ENCODE measurements at places on chromosomes 16 and 17.

- no peak for DNase-seq
Observed at GRCh38 chr17:63113167-63113566, 147.1 kb downstream of the TANC2 start.

DNA sequence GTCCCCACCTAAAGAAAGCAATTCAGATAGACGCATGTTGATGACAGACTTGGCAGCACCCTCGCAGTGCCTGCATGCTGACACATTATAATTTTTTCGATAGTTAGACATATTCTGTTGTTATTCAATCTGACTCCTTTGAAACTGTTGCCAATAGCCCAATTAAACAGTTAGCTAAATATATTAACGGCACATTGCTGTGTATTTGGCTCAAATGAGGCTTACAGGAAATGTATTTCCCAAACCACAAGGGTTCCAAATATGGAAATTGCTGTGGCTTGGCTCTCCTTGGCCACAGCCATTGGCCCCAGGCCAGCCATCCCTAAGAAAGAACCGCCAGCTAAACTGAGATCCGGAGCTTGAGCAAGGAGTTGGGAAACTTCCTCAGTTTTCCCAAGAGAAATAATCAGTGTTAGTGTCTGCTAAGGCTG is 31.1 kb downstream of the C16orf82 start:
- no peak for DNase-seq

GRCh38 chr17:57652811-57653210 is 92.3 kb downstream of the CCDC182 start:
- no peak for DNase-seq

GRCh38 chr16:65285128-65286048 is 163.5 kb upstream of the CDH11 start:
- DNase-seq, result no peak

DNA sequence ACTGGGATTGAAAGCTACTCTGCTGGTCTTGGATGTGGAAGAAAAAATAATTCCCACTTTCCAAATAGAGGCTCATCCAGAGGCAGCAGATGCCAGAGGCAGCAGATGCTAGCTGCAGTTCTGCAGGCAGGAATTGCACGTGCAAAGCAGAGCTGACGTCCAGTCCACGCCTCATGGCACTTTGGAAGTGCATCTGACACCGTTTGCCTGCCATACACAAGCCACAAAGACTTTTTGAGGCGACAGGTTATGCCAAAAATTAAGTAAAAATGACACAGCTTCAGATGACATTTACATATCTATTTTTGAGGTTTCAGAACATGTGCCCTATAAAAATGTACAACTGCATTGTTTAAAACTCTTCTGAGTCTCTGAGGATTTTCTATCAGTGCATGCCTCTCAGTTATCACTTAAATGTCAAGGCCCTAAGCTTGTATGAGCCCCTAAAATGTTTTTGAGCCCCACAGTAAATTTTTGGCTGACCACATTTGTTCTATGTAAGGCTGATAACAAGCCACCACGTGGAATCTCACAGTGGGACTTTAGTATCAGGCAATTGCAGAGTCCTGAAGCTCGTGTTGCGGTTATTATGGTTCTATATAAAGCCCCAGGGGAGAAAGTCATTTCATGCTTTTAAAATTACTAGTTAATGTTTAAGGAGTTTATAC is 239.2 kb downstream of the PRKCA start:
- no peak for DNase-seq

GRCh38 chr17:18896146-18896545 is 38.2 kb downstream of the PRPSAP2 start:
- no peak for DNase-seq

DNA sequence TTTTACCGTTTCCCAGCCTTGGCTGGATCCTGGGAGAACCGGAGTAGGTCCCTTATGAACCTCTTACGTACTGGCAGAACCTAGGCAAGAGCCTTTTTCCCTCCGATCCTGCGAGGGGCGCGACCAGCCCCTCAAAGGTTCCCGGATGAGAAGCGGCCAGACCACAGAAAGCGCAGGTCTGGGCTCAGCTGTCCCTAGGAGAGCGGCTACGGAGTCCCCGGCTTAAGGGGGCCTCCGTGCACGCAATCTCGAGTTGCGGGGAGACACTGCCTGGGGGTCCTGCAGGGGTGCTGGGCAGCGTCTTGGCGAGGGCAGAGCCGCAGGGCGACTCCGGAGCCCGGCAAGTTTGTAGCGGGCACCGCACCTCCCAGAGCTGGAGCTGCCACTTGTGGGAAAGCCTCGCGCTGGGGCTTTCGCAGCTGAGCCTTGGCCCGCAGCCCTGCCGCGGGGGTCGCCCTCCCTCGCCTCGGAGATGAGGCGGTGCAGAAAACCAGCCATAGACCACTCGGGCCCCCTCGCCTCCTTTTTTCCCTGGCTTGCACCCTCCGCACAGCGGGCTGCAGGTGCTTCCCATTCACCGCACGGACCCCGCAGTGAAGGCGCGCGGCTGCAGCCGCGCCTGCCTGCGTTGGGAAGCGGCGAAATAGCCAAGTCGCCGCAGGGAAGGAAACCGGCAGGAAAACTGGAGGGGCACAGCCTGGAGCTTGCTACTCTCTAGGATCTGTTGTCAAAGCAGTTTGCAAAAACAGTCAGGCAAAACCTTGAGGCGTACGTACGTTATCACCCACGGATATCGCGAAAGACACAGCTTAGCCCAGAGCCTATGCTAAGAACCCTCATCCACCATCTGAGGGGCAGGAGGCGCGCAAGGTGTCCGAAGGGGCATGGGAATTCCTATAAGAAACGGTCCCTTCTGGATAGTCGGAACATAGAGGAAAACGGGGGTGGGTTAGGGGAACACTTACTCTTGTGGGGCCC is 834 bp downstream of the CDH8 start:
- no peak for DNase-seq

DNA sequence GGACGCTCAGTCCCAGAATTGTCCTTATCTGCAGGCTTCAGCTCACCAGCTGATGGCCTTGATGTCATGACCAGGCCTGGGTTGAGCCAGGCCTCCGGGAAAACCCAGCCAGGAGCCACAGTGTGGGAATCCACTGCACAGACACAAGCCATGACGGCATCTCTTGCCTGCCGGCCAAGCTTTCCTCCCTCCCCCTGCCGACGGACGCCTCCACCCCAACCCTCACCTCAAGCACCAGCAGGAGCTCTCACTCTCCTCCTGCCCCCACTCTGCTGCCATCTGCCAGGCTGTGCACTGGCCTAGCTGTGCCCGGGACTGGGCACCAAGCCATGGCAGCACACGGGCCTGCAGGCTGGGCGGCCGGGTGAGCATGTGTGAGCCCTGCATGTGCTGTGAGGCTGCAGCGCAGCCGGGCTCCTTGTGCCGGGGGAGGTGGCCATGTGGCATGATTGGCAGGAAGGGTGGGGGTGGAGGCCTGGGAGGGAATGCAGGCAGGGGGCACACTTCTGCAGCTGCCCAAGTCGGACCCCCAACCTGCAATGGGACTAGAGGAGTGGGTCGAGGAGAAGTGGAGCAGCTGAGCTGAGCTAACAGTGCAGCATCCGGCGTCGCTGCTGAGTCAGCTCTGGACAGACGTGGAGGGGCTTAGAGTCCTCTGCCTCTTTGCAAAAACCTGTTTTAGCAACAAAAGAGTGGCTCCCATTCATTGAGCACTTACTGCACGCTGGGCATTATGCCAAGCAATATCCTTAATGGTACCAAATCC is 268.5 kb downstream of the CBLN1 start:
- no peak for DNase-seq

DNA sequence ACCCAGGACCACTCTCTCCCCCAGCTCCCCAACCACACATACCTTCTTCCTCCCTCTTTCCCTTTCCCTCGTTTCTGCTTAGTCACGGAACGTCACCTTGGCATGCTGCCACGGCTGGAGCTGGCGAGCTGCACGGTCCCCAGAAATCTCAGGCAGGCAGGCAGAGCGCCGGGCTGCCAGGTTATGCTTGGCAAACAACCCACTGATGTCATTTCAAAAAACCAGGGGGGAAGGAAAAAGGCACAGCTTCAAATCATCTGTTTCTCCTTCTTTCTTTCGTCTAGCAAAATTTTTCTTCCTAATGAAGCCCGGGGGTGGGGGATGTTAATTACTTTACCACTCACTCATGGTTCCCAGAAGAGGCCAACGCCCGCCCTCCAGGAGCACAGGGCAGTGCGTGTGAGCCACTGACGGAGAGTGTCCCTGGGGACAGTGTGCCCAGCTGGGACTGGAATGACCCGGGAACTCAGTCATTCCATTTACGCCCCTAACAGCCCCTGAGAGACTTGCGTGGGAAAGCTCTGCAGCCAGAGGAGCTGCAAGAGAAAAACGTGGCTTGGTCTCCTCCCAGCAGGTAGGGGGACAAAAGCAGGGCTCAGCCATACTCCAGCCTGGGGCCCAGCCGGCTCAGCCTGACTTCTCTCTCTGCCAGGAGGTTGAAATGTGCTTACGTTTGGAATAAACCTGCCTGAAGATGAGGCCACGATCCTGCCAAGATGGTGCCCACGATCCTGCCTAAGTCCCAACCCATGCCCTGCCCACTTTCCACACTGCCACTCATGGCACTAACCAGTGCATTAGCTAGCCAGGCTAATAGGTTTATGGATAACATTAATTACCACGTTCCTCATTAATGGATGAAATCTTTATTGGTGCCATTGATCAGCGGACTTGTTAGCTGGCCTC is 198.9 kb downstream of the ZFHX3 start:
- no peak for DNase-seq

GRCh38 chr17:2828397-2829038 is 32.3 kb downstream of the RAP1GAP2 start:
- peak; percentile 77 for DNase-seq

- DNase-seq, result no peak
Observed at GRCh38 chr16:31260136-31260931, 559 bp downstream of the ITGAM start.

DNA sequence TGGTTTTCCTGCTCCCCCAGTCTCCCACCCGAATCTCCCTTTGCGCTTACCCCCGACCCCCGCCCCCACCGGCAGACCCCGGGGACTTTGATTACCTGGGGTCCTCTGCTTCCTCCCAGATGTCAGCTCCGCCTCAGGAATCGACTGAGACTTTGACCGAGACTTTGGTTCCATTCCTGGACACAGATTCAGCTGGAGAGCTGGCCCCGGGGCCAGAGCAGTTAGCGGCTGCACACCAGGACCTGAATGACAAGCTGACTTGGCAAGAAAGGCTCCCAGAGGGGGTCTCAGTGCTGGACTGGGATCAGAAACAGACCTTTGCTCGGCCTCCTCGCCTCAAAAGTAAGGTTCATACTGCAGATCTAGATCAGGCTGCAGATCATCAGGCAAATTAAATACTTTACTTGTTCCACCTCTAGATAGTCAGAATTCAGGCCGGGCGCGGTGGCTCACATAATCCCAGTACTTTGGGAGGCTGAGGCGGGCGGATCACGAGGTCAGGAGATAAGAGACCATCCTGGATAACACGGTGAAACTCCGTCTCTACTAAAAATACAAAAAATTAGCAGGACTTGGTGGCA is 60.3 kb upstream of the FBXO47 start:
- DNase-seq, result no peak

DNA sequence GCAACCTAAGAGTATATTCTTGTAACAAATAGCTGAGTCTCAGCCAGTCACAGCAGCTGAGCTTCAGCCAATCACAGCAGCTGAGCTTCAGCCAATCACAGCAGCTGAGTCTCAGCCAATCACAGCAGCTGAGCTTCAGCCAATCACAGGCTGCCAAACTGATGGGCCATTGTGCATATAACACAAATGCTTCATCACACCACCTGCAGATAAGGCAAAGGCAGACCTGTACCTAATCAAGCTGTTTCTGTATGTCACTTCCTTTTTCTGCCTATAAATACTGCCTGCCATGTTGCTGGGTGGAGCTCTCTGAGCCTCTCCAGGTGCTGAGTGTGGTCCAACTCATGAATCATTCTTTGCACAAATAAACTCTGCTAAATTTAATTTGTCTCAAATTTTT is 19.9 kb downstream of the MYH13 start:
- no peak for DNase-seq

- no peak for DNase-seq
Observed at GRCh38 chr17:46092991-46093390, 93.9 kb downstream of the STH start.

- no peak for DNase-seq
Observed at GRCh38 chr16:66418165-66418962, 8.7 kb upstream of the BEAN1 start.

DNA sequence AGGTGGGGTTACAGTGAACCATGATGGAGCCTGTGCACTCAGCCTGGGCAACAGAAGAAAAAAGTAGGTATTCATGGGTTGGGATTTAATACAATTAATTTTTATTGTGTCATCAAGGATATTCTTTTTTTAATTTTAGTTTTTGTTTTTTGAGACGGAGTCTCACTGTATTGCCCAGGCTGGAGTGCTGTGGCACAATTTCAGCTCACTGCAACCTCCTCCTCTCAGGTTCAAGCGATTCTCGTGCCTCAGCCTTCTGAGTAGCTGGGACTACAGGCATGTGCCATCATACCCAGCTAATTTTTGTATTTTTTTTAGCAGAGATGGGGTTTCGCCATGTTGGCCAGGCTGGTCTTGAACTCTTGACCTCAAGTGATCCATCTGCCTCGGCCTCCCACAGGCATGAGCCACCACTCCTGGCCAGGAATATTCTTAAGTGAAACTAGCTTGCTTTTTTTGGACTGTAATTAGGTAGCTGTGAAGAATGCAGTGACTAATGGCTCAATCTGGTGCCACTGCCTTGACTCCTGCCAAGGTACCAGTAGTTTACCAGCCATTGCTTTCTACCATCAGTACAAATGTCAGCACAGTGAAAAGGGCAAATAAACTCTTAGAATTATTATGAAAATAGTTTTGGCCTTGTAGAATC is 4.8 kb downstream of the PPM1D start:
- DNase-seq, result no peak

DNA sequence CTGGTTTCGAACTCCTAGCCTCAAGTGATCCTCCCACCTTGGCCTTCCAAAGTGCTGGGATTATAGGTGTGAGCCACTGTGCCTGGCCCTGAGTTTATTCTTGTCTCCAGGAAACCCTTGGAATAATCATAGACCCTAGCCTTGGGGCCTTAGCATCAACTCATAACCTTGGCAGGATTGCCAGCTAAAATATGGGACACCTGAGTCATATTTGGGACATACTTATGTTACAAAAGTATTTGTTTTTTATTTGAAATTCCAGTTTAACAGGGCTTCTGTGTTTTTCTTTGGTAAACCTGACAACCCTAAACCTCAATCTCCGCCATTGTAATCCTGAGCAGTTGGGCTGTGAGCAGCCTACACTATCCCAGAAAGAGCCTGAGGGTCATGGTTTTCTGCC is 28.6 kb upstream of the TNS4 start:
- no peak for DNase-seq

DNA sequence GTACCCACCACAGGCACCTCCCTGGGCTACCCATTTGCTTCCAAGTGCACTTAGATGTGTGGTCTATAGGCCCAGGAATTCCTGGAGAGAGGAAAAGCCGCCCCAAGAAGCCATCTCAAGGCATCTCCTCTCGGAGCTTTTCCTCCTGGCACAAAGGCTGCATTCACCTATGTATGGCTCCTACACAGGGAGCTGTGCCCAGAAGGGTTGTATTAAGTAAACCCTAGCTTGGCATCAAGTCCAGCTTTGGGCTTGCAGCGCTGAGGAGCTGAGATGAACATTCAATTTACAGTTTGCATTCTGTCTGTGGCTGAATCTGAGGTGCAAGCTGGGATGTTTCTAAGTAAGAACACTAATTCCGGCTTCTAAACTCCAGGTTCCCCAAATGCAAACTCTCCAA is 81.3 kb downstream of the CDYL2 start:
- no peak for DNase-seq

All from activated naive CD4-positive, alpha-beta T cell treated with anti-CD3 and anti-CD28 coated beads, Interleukin-2, amount 50 U/mL, for 16 hours (primary cell).